ENCODE measurements at places on chromosomes 13 and 19. TPM values are rescaled to one million over a fixed set of nuclear protein-coding genes. Genes with fewer than 3 reads are reported as not detected.

Gene CTXN1
- not detected for total RNA-seq

Gene SELENOV
- not detected for total RNA-seq

Gene OR10H1
- not detected for total RNA-seq

Gene CABP5
- total RNA-seq: not detected

Gene FAM216B
- total RNA-seq: not detected

Gene N4BP2L2
- 137 TPM for total RNA-seq

Gene ERICH6B
- total RNA-seq: not detected

Gene CCDC70
- total RNA-seq: not detected

Gene DACT3
- 104 TPM for total RNA-seq

GRCh38 chr19:13396250-13397080 lies 109.8 kb downstream of the CACNA1A start:
- DNase-seq: no peak

DNA sequence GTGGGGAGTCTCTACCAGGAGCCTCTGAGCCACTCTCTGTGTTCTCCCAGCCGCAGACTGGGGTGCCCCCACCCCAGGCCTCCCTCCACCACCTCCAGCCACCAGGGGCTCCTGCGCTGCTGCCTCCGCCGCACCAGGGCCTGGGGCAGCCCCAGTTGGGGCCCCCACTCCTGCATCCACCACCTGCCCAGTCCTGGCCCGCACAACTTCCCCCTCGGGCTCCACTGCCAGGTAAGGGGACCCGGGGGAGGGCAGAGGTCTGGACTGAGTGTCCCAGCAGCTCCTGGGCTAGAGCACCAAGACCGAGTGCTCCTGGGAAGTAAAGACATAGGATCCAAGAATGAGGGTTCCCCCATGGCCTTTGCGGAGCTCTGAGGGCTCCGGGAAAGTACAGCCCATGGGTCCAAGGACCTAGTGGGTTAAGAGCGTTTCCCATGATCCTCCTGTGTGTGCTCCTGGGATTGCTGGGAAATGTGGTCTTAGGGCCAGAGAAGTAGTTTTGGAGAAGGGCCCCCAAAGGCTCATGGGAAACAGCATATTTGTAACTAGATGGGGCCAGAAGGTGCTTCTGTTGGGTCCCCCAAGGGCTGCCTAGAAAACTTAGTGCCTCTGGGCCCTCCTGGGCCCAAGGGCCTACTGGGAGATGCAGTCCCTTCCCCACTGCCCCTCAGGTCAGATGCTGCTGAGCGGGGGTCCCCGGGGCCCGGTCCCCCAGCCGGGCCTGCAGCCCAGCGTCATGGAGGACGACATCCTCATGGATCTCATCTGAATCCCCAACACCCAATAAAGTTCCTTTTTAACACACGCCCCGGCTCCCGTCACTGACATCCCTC lies 14.6 kb upstream of the PTOV1 start:
- no peak for DNase-seq

GRCh38 chr19:510606-511100 lies 3.4 kb downstream of the TPGS1 start:
- DNase-seq: peak; percentile 89

- no peak for DNase-seq
Measured at GRCh38 chr13:21583478-21583877, 20.5 kb downstream of the MICU2 start.

GRCh38 chr19:55333870-55334269 lies 5.8 kb upstream of the KMT5C start:
- DNase-seq: no peak

- DNase-seq: no peak
Measured at GRCh38 chr13:60260440-60260839, 96.7 kb upstream of the DIAPH3 start.

- no peak for DNase-seq
Measured at GRCh38 chr13:49439609-49440008, 4.3 kb downstream of the CAB39L start.

All from ascending aorta (tissue), 2 donors.